ENCODE measurements at places on chromosomes 2 and 18. TPM values are rescaled to one million over a fixed set of nuclear protein-coding genes. Genes with fewer than 3 reads are reported as not detected.

The ARHGAP15 gene
- total RNA-seq: 111 TPM

The FSHR gene
- total RNA-seq: not detected

The EMILIN2 gene
- 18.3 TPM for total RNA-seq

The TMEM200C gene
- not detected for total RNA-seq

The NYAP2 gene
- total RNA-seq: 0.05 TPM

The LIMS2 gene
- 6.4 TPM for total RNA-seq

The IGFBP2 gene
- 7.4 TPM for total RNA-seq

The SOWAHC gene
- total RNA-seq: 1.7 TPM

The ST8SIA5 gene
- total RNA-seq: not detected

The DYNAP gene
- total RNA-seq: not detected

The ZFP36L2 gene
- total RNA-seq: 86.4 TPM

The NEUROD1 gene
- not detected for total RNA-seq

The TLX2 gene
- 2.4 TPM for total RNA-seq

The NEURL3 gene
- 5.3 TPM for total RNA-seq

The ADAM23 gene
- 3.0 TPM for total RNA-seq

The ADRA2B gene
- 1.7 TPM for total RNA-seq

The CYP27A1 gene
- total RNA-seq: 0.30 TPM

The ALPG gene
- total RNA-seq: not detected

The KCNG2 gene
- not detected for total RNA-seq

The PKDCC gene
- not detected for total RNA-seq

The NGEF gene
- 2.3 TPM for total RNA-seq

The LMAN1 gene
- 95.7 TPM for total RNA-seq

The REG1B gene
- total RNA-seq: not detected

The BIN1 gene
- total RNA-seq: 87.3 TPM

The LYG2 gene
- not detected for total RNA-seq

The ALK gene
- not detected for total RNA-seq

The TM4SF20 gene
- not detected for total RNA-seq

The DTNA gene
- 0.56 TPM for total RNA-seq

The ASPRV1 gene
- total RNA-seq: 1.0 TPM

The FBXO48 gene
- 3.7 TPM for total RNA-seq

The AMER3 gene
- total RNA-seq: not detected

The SNTG2 gene
- total RNA-seq: 3.8 TPM

The DPP10 gene
- not detected for total RNA-seq

The GCG gene
- total RNA-seq: not detected

The PRSS56 gene
- total RNA-seq: not detected

The AQP12B gene
- total RNA-seq: not detected

The KCNS3 gene
- not detected for total RNA-seq

The IGFBP5 gene
- total RNA-seq: not detected

The BCL11A gene
- 1.2 TPM for total RNA-seq

The UGT1A1 gene
- total RNA-seq: not detected

The SLC8A1 gene
- total RNA-seq: 0.58 TPM

The MAP3K20 gene
- total RNA-seq: 10.1 TPM

The DLGAP1 gene
- 0.17 TPM for total RNA-seq

The PIEZO2 gene
- not detected for total RNA-seq

The BCL2L11 gene
- 36.0 TPM for total RNA-seq

The DHRS9 gene
- 4.6 TPM for total RNA-seq

The LIPG gene
- total RNA-seq: not detected

The MYO1B gene
- total RNA-seq: 37.5 TPM

The CHRNA1 gene
- total RNA-seq: not detected

The MYO7B gene
- total RNA-seq: 0.79 TPM

The TMEM182 gene
- total RNA-seq: 10.0 TPM

The SPATA3 gene
- 1.9 TPM for total RNA-seq

The GPC1 gene
- 3.6 TPM for total RNA-seq

The OBSL1 gene
- total RNA-seq: 0.83 TPM

The CD8A gene
- total RNA-seq: 180 TPM

The FBXO36 gene
- 2.1 TPM for total RNA-seq
